Lung microvascular endothelial cell (primary cell): ENCODE measurements at places on chromosomes 6 and 20. TPM values are rescaled to one million over a fixed set of nuclear protein-coding genes. Genes with fewer than 3 reads are reported as not detected.

GRCh38 chr6:95274686-95275235, 302.6 kb upstream of the MANEA start:
- no peak for DNase-seq

DNA sequence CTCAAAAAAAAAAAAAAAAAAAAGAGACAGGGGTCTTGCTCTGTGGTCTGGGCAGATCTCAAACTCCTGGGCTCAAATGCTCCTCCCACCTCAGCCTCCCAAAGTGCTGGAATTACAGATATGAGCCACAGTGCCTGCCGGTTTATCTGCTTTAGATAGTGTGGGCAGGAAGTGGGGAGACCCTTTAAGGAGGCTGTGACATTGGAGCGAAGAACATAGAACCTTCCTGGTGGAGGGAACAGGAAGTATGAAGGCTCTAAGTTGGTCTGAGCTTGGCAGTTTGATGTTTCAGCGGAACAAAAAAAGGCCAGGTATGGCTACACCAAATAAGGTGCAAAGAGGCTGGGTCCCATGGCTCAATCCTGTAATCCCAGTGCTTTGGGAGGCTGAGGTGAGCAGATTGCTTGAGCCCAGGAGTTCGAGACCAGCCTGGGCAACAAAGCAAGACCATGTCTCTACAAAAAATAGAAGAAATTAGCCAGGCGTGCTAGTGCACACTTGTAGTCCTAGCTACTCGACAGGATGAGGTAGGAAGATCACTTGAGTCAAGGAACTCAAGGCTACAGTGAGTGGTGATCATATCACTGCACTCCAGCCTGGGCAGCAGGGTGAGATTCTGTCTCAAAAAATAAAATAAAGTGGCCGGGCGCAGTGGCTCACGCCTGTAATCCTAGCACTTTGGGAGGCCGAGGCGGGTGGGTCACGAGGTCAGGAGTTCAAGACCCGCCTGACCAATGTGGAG, 8.7 kb upstream of the ZMYND8 start:
- DNase-seq: no peak

DNA sequence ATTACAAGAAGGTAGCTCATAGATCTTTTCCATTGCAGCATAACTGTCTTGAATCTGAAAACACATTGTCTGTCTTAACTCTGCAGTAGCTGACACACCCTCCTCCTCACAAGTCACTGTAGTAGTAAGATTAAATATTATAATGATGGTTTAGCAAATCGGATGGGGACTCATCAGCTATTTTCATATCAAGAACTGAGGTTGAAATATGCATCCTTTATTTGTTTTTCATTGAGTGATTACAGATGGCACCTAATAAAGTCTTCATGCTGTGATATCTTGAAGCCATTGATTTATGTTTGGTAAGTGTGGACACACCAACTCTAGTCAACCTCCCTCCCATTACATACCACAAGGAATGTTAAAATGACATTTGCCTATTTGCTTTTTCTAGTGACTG, 267.4 kb upstream of the TAB2 start:
- no peak for DNase-seq

- DNase-seq: no peak
Measured at GRCh38 chr20:12095180-12095920, 177.7 kb downstream of the BTBD3 start.

- DNase-seq: no peak
Measured at GRCh38 chr6:132520953-132521352, 8.0 kb upstream of the STX7 start.

HTR1B gene
- total RNA-seq: 2.4 and 3.1 TPM in 2 replicates
